ENCODE measurements at places on chromosomes 2 and 18. TPM values are rescaled to one million over a fixed set of nuclear protein-coding genes. Genes with fewer than 3 reads are reported as not detected.

The MYCN gene
- not detected for total RNA-seq

The PSMA8 gene
- total RNA-seq = not detected

The VAMP5 gene
- total RNA-seq = 32.8 TPM

The RAX gene
- not detected for total RNA-seq

The SLC23A3 gene
- 2.4 TPM for total RNA-seq

The LIMS4 gene
- total RNA-seq = 1.1 TPM

The HOXD3 gene
- total RNA-seq = 0.14 TPM

The UGT1A1 gene
- not detected for total RNA-seq

The RAB11FIP5 gene
- 17.6 TPM for total RNA-seq

The SERPINB13 gene
- total RNA-seq = not detected

The BMP10 gene
- not detected for total RNA-seq

The CCBE1 gene
- total RNA-seq = 21.7 TPM

The EML6 gene
- total RNA-seq = 1.8 TPM

The COL6A3 gene
- total RNA-seq = 2,143 TPM

The SERPINB11 gene
- total RNA-seq = not detected

The EGR4 gene
- total RNA-seq = not detected

The CD226 gene
- total RNA-seq = 0.85 TPM

The FBXO36 gene
- 3.8 TPM for total RNA-seq

The TBR1 gene
- not detected for total RNA-seq

The CHRNG gene
- total RNA-seq = not detected

The CTIF gene
- total RNA-seq = 43.4 TPM

The UGT1A10 gene
- 0.83 TPM for total RNA-seq

The STON1 gene
- 27.3 TPM for total RNA-seq

The MRO gene
- total RNA-seq = 0.18 TPM

The GKN2 gene
- not detected for total RNA-seq
